ENCODE measurements at places on chromosomes 7 and 10.

DNA sequence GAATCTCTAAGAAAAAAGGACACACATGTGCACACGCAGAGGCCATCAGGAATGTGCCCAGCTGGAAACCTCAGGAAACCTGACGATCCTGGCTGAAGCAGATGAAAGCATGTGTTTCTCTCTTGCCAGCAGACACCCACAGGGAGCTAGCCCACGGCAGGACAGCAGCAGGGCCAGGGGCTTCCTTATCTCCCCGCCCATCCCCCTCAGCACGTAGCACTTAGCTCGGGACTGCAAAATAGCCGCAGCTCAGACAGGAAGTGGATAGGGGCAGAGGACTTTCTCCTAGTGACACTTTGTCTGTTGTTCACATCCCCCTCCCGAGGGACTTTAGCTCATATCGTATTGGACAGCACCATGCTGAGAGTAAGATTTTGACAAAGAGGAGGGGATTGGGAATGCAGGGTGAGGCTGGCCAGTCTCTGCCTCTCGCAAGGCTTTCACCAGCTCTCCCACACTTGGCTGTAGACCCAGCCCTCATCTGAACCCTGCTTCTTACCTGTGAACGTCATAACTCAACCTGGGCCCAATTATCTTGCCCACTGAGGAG is 63.8 kb downstream of the MKI67 start:
- DNase-seq = no peak

DNA sequence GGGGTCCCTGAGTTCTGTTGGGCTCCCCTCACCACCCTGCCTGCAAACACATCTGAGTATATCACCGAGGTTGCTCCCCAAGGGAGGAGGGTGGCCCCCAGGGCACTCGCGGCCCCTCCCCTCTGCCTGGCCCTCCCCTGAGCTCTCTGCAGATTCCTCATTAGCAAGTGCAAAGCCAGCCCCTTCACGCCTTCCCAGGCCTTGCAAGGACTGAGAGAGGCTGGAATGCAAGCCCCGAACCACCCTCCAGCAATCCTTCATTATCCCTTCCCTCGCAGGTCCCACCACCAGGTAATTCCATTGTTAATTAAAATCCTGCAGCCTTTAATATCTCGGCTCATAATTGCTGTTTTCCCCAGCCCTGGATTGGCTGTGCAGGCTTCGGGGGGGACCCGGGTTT is 35.3 kb upstream of the MYL10 start:
- DNase-seq = no peak

DNA sequence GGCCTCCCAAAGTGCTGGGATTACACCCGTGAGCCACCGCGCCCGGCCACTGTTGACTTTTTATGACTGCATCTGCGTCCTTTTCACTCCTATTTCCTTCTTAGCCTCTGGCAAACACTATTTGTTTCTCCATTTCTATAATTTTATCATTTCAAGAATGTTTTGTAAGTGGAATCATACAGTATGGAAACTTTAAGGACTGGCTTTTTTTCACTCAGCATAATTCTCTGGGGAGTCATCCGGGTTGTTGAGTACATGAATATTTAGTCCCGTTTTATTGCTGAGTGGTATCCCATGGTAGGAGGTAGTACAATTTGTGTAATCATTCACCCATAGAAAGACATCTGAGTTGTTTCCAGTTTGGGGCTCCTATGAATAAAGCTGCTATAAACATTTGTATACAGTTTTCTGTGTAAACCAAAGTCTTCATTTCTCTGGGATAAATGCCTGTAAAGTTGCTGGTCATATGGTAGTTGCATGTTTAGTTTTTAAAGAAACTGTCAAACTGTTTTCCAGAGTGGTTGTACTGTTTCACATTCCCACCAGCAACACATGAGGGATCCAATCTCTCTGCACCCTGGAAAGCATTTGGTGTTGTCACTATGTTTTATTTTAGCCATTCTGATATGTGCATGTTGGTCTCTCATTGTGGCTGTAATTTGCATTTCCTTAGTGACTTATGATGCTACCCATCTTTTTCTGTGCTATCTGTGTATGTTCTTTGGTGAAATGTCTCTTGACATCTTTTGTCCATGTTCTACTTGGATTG is 139.6 kb upstream of the EEPD1 start:
- no peak for DNase-seq

- no peak for DNase-seq
Measured at GRCh38 chr10:49054753-49055152, 60.6 kb downstream of the VSTM4 start.

- DNase-seq = no peak
Measured at GRCh38 chr10:13971601-13972475, 358.9 kb downstream of the FRMD4A start.

GRCh38 chr10:6482737-6483357 is 97.2 kb downstream of the PRKCQ start:
- no peak for DNase-seq

DNA sequence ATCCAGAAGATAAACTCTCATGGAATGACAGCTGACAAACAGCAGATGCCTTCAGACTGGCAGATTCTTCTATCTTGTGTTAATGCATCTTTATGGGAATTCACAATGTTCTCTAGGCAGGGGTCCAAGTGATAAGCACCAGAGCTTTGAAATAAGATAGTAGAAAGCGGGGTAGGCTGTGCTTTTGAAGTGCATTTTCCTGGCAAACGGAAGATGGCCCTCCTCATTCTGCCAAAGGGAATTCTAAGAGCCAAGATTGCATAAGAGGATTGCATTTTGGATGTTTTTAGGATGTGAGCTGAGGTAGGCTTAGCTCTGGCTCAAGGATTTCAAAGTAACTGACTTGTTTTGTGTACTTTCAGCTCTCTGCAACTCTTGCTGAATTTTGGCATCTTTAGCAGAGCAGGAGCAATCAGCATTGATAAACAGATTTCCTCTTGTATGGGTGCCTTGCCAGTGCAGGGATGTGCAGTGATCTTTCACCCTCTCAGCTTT is 298.5 kb upstream of the KLF6 start:
- no peak for DNase-seq

DNA sequence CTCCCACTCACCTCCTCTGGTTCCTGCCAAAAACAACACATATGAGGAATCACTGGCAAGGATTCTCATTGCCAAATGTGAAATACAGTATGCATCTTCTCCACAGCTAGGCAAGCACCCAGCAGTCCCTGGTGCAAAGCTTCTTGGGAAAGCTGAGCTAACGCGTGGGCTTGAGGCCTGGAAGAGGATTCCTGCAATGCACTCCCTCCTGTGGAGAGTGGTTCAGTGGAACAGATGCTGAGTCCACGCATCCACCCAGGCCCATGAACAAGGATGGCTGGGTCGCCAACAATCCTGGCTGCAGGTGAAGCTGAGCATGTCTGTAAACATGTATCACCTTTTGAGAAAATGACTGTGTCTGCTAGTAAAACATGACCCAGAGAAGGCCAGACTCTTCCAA is 113.2 kb upstream of the CHST15 start:
- no peak for DNase-seq

GRCh38 chr10:127982601-127983000 is 75.7 kb downstream of the PTPRE start:
- no peak for DNase-seq

GRCh38 chr7:25389489-25390106 is 161.3 kb upstream of the NPVF start:
- DNase-seq = peak; percentile 54

DNA sequence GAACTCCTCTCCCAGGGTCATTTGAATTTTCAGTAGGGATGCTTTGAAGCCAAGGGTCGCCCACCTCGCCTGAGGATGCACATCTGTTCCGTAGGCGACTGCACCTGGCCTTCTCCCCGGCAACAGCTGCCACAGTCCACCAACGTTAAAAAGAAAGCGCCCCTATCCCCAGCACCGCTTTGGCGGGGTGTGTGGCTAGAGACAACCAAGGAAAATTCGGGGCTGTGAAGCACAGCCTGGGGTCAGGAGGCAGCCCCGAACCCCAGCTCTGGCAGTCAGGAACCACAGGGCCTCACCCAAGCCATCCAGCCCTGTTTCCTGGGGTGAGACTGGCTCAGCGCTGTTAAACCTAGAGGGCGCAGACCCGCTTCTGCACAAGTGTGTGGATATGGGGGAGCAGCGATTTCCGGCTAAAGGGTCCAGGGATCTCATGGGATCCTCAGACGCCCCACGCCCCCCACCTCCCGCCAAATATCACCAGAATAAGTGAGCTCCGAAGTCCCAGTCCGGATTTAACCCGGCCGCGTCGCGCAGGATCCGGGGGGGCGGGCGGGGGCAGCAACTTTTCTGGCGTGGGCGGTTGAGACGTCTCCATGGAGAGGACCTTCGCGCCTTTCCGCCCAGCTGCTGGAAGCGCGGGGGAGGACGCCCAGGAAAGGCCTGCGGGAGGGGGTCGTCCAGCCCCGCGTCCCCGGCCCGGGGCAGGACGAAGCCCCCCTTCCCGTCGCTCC is 822 bp downstream of the ZC3HAV1L start:
- DNase-seq = peak; percentile 36

GRCh38 chr7:121797657-121798452 is 75.1 kb upstream of the PTPRZ1 start:
- no peak for DNase-seq

DNA sequence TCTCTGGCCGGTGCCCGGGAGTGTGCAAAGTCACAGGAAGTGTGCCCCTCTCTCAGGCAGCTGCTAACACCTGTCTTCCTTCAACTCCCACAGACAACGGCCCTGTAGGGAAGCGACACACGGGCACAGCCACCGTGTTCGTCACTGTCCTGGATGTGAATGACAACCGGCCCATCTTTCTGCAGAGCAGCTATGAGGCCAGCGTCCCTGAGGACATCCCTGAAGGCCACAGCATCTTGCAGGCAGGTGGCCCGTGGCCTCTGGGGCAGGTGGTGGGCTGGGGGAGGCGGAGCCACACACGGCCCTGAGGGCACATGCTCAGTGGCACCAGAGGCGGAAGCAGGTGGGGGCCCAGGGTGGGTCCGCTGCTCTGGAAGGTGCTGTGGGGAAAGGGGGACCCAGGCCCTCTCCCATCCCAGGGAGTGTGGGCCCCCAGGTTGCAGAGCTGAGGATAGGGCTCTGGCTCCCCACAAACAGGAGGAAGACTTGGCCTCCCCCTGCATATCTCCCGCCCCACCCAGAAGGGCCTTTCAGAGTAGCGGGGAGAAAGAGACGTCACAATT is 6.9 kb downstream of the C10orf105 start:
- DNase-seq = no peak

GRCh38 chr7:149489391-149490024 is 8.1 kb downstream of the ZNF746 start:
- DNase-seq = no peak

GRCh38 chr7:116455009-116455408 is 44.5 kb upstream of the CAV2 start:
- no peak for DNase-seq

DNA sequence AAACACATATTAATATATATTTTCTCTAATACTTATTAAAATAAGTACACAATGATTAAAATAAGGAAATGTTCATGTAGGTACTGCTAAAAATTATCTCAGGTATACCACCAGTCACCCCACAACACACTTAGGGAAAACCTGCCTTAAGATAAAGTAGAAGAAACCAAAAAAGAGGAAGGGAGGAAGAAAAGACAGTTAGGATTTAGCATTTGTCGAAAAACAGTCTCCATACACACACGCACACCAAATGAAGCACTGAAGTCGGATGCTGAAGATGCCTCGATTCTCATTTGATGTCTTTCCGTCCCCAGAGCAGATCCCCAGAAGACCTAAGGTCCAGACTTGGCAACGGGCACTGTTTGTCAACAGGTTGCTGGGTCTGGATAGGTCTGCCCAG is 30.0 kb upstream of the ARID5B start:
- DNase-seq = no peak

DNA sequence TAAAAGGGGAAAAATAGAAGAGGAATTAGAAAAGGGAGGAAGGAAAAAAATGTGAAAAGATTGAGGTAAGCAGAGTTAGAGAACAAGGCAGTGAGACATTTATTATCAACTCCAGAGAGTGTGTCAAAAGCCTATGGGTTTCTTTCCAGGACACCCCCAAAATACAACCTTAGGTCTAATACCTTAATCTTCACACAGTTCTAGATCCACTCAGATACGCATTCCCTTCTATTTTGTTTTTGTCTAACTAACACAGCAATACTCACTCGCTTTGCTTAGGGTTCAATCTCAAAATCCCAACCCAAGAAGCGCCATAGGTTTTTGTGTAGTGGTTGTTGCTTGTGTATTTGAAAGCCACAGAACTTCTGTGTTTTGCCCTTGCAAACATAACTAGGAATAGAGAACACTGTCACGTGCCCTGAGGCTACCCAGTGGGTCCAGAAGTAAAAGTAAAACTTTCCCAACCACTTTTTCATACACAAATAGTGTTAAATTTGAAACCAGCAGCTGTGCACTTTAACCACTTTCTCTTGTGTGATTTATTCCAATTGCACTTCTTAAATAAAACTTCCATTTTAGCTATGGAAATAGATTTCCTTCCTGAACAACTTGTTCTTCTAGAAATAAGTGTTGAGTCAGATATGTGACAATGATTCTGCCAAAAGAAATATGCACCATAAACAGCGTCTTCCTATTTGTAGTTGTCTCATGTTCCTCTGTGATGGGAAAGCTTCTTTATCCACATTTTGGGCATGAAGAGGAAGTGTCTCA is 414.7 kb upstream of the GHITM start:
- no peak for DNase-seq

- no peak for DNase-seq
Measured at GRCh38 chr10:34206078-34206934, 608.8 kb downstream of the PARD3 start.

DNA sequence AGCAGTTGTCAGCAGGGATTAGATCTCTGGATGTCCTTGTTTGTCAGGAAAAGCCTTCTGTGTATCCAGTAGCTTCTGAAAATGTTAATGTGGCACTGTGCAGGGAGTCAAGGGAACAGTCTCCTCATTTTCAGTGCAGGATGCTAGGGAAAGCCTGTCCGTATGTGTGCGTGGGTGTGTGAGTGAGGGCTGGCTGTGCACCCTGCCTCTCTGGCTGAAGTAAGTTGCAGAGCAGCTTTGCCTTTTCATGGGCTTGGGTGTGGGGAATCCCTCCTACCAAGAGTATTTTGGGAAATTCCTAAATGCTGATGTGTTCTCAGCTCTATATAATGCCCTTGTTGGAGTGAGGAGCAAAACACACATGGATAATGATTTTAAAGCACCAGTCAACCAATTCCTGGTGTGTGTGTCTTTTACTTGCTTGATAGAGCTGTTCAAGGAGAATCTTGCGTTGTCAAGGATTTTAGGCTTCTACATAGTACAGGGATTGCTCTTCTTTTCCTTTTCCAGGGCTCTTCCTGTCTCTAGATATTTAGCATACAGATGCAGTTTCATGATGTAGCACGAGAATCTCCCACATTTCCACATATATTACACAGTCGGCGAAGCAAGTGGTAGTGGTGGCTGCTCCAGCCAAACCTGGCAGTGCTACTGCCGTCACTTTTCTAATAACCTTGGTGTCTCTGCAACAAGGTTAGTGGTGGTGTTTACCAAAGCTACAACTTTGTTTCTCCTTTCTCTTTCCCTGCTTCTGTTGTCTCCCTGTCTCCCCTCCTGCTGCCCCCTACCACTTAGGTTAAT is 92.8 kb downstream of the MCU start:
- no peak for DNase-seq

- DNase-seq = no peak
Measured at GRCh38 chr7:121847041-121847440, 25.9 kb upstream of the PTPRZ1 start.
